ENCODE measurements at places on chromosomes 2 and 18.

GRCh38 chr2:6645672-6646071 lies 220.0 kb downstream of the CMPK2 start:
- no peaks in the 10 kb centered on the region for H3K27me3 ChIP-seq
- no peaks in the 10 kb centered on the region for H3K4me1 ChIP-seq
- H3K4me3 ChIP-seq, result no peak overlapping the region
- ATAC-seq, result no peak
- no peaks in the 10 kb centered on the region for H3K36me3 ChIP-seq

GRCh38 chr18:50619861-50620275 lies 60.0 kb downstream of the MAPK4 start:
- no peak overlapping the region for H3K27ac ChIP-seq
- no peak for ATAC-seq
- peaks cover 10% of the 10 kb centered on the region for H3K27me3 ChIP-seq
- H3K4me1 ChIP-seq, result no peaks in the 10 kb centered on the region

- peak; percentile 55 for ATAC-seq
- no peaks in the 10 kb centered on the region for H3K27me3 ChIP-seq
- peaks cover 58% of the 10 kb centered on the region for H3K4me1 ChIP-seq
- H3K36me3 ChIP-seq, result peaks cover 71% of the 10 kb centered on the region
- H3K27ac ChIP-seq, result peak overlapping the region; percentile 74
These were observed 13.9 kb downstream of the ARPC2 start for GRCh38 chr2:218230882-218231281.

DNA sequence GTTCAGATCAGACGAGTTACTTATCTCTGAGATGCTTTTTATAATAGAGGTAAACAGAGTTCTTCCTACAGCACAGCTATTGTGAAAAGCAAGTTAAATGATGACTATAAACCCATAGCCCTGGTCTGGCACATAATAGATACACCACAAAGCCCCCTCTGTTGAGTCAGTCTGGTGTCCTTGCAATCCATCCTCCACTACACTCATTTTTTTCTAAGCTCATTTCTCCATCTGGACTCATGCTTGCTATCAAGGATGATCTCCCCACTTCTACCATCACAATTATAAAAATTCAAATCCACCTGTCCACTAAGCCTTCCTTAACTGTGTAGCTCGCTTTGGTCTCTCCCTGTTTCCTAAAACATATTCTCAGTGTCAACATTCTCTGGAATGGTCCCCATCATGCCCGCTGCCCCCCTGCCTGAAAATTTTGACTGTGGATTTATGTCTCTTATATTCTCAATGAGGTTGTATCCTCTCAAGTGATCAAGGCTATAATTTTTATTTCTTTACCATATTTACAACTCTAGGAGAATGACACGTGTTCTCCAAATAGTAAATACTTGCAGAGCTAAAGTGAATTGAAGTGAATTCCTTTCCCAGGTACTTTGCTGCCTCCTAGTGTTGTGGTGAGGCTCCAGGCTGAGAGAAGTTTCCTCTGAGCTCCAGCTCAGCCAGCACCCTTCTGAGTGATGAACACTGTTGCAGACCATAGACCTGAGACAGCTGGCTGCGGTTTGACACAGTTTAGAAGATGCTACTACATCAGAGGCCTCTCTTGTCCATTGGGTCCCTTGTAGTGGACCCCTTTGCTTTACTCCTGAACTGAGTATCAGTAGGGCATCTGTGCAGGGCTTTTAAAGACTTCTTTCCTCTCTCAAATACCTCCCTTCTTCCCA lies 108.7 kb downstream of the DPP10 start:
- ATAC-seq, result peak; percentile 42
- H3K4me3 ChIP-seq, result no peak overlapping the region
- H3K27ac ChIP-seq, result no peak overlapping the region
- H3K36me3 ChIP-seq, result no peaks in the 10 kb centered on the region
- peaks cover 46% of the 10 kb centered on the region for H3K27me3 ChIP-seq

GRCh38 chr2:209973328-209973727 lies 29.1 kb upstream of the RPE start:
- H3K4me1 ChIP-seq, result no peaks in the 10 kb centered on the region
- H3K27ac ChIP-seq, result no peak overlapping the region
- ATAC-seq, result no peak
- no peaks in the 10 kb centered on the region for H3K27me3 ChIP-seq
- H3K36me3 ChIP-seq, result no peaks in the 10 kb centered on the region
- no peak overlapping the region for H3K4me3 ChIP-seq

DNA sequence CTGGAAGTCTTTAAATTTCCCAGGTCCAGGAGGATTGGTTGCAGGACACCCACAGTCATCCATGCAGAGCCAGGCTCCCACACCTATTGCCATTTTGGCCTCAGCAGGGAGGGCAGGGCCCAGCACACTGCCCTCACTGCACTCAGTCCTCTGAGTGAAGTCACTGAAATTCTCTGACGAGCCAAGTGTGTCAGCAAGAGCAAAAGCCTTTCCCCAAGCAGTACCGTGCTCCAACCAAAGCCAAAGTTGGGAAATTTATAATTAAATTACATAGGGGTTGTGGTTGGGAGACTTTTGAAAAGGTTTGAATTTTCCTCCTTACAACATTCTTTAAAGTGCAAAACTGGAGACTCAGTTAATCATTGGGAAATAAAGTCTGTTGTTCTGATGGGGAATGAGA lies 98.5 kb upstream of the CD226 start:
- no peaks in the 10 kb centered on the region for H3K27me3 ChIP-seq
- ATAC-seq, result no peak
- no peak overlapping the region for H3K27ac ChIP-seq
- H3K36me3 ChIP-seq, result peaks cover 34% of the 10 kb centered on the region

GRCh38 chr2:38116762-38117161 lies 40.8 kb upstream of the CYP1B1 start:
- peaks cover 24% of the 10 kb centered on the region for H3K27me3 ChIP-seq
- ATAC-seq, result no peak
- H3K27ac ChIP-seq, result no peak overlapping the region
- no peaks in the 10 kb centered on the region for H3K36me3 ChIP-seq

GRCh38 chr2:70710038-70710690 lies 57.8 kb downstream of the ADD2 start:
- peaks cover 23% of the 10 kb centered on the region for H3K4me1 ChIP-seq
- H3K27me3 ChIP-seq, result no peaks in the 10 kb centered on the region
- ATAC-seq, result no peak
- no peak overlapping the region for H3K4me3 ChIP-seq
- peaks cover 30% of the 10 kb centered on the region for H3K36me3 ChIP-seq

GRCh38 chr2:188256420-188256819 lies 35.3 kb upstream of the GULP1 start:
- no peaks in the 10 kb centered on the region for H3K4me1 ChIP-seq
- no peaks in the 10 kb centered on the region for H3K36me3 ChIP-seq
- H3K27ac ChIP-seq, result no peak overlapping the region
- no peaks in the 10 kb centered on the region for H3K27me3 ChIP-seq
- H3K4me3 ChIP-seq, result no peak overlapping the region
- ATAC-seq, result no peak

GRCh38 chr2:70903641-70904340 lies 31.9 kb upstream of the ATP6V1B1 start:
- ATAC-seq, result no peak
- peaks cover 53% of the 10 kb centered on the region for H3K4me1 ChIP-seq
- no peaks in the 10 kb centered on the region for H3K36me3 ChIP-seq
- no peak overlapping the region for H3K27ac ChIP-seq

All from stimulated activated memory B cell treated with anti-CD40 and anti-IgM and Interleukin-4, amounts not matched to agents 10 μg/mL and 1 μg/mL and 100 μg/mL, for 72 hours (primary cell).